ENCODE measurements at places on chromosomes 12 and 14.

DNA sequence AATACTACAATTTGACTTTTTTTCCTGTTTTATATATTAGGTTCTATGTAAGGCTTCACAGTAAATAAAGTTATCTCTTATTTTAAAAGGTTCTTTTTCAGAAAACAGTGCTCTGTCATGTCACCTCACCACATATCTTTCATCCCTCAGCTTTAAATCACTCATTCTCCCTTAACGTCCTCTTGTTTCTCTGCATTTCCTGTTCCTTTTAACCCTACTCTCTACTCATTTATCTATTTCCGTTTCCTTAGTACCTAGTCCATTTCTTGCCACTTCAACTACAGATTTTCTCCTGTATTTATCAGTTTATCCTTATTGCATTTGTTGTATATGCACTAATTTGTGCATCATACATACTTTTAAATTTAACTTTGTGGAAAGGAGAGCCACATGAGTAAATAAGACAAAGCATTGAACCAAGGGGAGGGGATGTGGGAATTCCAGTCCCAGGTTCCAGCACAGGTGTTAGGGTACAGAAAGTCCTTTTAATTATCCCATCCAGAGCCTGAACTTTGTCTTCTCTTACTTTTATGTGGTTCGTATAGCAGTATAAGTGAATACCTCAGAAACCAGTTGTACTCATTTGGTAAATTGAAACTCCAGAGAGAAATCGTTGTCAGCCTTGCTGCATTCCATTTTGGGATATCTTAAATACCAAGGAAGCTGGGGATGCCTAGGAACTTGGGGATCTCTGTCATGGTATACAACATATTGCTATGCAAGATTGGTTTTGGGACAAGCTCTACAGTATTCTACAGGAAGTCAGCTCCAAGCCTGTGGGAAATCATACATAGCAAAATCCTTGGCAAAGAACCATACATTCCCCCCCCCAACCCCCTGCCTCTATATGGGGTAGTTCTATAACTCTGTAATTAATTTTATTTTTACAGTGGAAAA is 120.5 kb downstream of the DIP2B start:
- no peak for DNase-seq

DNA sequence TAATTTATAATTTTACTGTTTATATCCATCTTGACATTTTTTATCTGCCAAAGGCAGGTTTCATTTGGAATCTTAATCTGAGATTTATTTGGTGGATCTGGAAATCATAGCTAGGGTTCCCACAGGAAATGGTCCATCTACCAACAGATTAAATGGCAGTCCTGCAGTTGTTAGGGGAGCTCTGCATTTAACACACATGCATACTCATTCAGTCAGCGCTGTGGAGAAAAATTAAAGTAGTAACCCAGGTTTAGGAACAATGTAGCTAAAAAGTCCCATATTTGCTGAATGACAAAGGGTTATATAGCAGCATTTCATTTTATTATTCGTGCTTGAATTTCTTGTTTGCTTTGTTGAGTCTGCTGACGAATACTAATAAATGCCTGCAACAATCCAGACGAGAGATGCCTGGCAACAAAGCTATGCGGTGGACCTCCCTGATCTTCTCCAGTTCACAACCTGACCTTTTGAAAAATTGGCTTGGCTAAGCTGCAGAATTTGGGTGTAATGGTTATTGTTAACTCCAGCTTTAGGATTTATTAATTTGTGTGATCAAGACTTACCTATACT is 59.8 kb downstream of the MIPOL1 start:
- no peak for DNase-seq

GRCh38 chr14:32738206-32738871 is 200.3 kb upstream of the NPAS3 start:
- no peak for DNase-seq

DNA sequence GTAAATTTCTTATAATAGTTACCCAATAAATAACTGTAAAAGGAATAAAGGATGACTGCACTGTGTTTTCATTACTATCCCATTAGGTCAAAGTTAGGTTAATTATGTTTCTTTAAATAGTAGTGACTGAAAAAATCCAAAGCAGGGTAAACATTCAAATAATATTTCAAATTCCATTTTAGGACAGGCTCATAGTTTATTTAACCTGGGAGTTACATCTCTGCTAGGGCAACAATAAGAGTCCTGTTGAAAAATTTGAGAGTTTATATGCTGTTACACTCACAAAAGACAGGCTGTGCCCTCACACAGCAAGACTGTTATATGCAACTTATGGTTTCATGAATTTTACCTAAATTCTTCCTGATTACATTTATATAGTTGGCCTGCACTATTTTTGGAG is 8.0 kb downstream of the ERP27 start:
- no peak for DNase-seq

DNA sequence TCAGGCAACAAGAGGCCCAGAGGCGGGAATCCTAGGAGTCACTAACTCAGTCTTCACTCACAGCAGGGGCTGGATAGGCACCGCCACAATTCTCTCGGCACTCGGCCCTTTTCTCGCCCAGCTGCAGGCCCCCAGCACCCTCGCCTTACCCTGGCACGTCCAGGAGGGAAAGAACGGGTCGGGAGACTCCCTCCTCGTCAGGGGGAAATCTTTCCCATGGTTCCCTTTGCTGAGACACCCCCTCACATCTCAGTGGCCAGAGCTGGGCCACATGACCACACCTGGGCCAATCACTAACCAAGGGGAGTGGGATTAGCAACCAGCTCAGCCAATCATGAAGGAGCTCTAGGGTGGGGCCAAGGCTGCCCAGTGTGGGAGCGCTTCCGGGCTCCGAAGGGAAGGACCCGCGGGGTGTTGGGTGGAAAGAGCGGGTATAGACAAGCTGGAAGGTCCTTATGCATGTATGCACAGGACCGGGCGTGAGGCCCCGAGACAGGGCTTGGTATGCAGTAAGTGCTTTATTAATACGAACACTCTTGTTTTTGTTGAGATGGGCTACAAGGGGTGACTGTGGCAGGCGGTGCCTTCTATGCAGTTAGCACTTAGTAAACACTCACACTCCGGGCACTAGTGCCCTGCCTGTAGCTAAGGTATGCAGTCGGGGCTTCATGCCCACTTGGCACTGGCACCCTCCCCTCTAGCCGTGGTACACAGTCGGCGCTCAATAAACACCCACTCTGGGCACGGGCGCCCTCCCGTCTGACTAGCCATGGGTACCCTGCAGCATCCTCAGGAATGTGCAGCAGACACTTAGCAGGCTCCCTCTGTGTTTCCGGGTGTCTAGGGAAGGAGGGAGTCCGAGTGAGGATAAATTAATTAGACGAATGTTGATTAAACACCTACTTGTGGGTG is 40.3 kb downstream of the ADGRD1 start:
- no peak for DNase-seq

DNA sequence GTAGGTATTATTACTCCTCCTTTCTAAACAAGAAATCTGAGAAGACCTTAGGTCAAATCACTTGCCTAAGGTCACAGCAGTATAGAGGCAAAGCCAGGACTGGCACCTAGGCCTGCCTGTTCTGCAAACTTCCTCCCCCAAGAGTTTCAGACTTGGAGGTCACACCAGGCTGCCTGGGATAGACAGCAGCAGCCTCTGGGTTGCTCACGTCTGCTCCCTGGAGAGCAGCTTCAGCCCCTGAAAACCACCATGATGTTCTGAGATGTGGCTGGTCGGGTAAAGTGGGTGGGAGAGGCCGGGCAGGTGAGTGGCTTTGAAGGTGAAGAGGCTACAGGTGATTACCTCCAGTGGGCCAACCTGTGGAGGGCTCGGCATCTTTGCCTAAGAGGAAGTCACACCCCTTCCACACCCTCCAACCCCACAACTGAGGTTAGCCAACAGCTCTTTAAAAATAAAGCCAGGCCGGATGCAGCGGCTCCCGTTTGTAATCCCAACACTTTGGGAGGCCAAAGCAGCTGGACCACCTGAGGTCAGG is 37.0 kb upstream of the PNMA1 start:
- DNase-seq, result no peak

DNA sequence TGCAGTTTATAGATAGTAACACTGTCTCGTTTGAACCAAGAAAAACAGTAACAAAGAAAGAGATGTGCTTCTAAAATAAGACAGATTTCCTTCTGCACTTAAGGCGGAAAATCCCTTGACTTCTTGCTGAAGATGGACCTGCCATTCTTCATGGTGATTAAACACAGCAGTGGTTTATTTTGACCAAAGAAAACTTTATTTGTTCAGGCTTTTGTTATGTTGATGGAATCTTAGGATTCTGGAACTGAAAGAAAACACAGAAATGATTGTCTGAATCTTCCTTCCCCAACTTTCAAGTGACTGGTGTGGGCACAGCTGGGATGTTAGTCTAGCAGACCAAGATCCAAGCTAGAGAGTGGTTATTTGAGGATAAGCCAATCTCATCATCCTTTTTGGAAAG is 72.2 kb downstream of the DACT1 start:
- no peak for DNase-seq

GRCh38 chr14:89205137-89205740 is 211.8 kb downstream of the FOXN3 start:
- no peak for DNase-seq

DNA sequence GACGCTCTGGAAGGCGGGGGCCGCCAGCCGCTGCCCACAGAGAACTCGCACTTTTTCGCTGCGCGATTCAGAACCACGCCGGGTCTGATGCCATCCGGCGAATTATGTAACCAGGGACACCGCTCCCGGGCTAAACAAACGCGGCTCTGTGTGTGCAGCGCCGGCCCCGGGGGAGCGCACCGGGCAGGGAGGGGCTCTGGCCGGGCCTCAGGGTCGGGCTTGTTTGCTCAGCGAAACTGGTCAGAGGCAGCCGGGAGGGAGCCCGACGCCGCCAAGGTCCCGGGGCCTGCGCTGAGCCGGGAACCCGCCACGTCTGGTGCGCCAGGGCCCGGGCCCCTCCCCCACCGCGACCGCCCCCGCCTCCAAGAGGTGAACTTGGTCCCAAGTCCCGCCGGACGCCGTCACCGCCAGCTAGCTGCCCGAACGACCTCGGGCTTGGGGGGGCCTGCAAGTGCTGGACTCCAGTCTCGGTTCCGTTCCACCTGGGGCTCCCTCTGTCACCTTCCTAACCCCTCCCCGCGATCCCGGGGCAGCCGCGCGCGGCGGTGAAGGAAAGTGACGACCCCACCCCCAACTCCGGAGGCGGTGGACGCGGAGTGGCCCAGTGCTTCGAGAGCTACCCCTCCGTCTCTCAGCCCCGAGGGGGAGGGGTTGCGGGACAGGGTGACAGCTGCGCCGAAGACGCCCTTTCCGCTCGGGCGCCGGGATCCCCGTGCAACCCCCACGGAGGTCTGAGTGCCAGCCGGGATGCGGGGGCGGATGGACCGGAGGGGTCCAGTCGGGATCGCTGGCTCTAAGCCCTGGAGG is 848 bp downstream of the CTDSP2 start:
- no peak for DNase-seq

GRCh38 chr12:124796303-124796960 is 67.2 kb downstream of the SCARB1 start:
- DNase-seq, result no peak

DNA sequence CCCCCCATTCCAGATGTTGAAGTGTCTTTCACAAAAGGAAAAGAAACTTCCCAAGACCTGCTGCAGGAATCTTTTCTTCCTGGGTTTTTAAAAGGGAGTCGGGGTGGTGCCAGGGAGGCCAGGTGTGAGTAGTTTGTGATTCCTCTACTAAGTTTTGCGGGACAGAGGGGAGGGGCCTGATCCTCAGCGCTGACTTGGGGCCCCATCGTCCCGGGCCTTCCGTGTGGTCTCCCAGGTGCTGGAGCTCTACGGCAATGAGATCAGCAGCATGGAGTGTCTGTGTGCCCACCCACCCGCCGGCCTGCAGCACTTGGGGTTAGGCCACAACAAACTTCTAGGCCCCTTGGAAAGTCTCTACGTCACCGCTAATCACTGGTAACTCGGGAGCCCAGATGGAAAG is 4.5 kb downstream of the LRRC43 start:
- DNase-seq, result no peak

DNA sequence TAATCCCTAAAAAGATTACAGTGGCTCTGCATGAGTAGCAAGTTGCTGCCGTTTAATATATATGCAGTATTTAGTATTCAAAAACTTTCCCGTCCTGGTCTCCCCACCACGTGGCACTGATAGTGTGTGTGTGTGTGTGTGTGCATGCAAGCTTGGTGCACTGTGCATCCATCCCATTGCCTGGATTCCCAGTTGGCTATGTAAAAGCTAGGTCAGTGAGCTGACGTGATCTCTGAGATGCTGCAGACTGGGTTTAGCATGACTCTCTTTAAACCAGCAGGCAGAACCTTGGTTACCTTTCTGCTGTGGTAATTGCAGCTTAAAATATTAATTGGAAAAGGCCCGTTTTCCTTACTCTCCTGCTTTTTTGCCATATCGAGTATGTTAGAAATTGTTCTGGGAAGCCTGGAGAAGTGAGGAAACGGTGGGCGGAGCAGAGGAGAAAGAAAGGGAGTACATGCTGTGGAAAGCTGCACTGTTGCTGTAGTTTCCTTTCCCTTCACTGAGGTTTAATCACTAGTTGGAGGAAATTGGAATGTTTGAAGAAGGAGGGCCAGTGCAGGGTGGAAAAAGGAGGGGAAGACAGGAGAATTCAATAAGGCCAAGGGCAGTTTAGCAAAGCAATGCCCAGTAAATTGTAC is 4.0 kb upstream of the CNTN1 start:
- DNase-seq, result no peak

- DNase-seq, result no peak
These were observed 43.5 kb upstream of the P2RX7 start for GRCh38 chr12:121089031-121089812.

GRCh38 chr12:12958886-12959285 is 6.9 kb upstream of the GPRC5D start:
- DNase-seq, result no peak

DNA sequence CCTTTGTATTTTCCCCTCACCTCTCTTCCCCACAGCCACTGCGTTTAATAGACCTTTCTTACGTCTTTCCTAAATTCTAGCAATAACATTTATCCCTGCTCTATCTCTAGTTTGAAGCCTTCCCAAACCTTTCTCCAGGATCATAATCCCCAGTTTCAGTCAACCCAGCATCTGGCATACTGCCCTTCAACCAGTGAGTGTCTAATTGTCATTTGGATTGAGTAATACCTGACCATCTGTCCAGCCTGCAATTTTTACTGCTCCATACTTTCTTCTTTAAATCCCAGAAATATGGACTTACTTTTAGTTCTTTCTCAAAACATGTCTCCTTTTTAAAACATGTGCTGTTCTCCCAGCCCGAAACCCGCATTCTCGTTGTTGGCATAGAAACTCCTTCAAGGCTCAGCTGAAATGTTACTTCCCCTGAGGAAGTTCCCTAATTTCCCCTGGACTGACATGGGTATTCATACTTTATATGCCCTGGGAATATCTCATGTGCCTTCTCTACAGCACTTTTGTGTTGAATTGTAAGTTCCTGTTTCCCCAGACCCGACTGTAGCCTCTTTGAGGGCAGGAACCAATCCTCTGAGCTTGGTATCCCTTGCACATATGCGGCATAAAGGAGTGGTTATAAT is 65.1 kb upstream of the ETV6 start:
- no peak for DNase-seq

- peak; percentile 71 for DNase-seq
These were observed 36.0 kb upstream of the SNX6 start for GRCh38 chr14:34665785-34666435.

- no peak for DNase-seq
These were observed 195.8 kb downstream of the SLC25A21 start for GRCh38 chr14:36976571-36977023.

- peak; percentile 18 for DNase-seq
These were observed 86.9 kb downstream of the AVPR1A start for GRCh38 chr12:63064080-63064479.

Measured in amniotic stem cell (primary cell).